HCT116 (cell line): ENCODE measurements at places on chromosomes 5 and 9.
A peak's percentile ranks its signal among the peaks of the same experiment; 100 is the strongest.

- DNase-seq: no peak
Observed at GRCh38 chr5:65734921-65735320, 12.9 kb downstream of the NLN start.

- DNase-seq: no peak
Observed at GRCh38 chr5:90311401-90311800, 98.2 kb downstream of the CETN3 start.

DNA sequence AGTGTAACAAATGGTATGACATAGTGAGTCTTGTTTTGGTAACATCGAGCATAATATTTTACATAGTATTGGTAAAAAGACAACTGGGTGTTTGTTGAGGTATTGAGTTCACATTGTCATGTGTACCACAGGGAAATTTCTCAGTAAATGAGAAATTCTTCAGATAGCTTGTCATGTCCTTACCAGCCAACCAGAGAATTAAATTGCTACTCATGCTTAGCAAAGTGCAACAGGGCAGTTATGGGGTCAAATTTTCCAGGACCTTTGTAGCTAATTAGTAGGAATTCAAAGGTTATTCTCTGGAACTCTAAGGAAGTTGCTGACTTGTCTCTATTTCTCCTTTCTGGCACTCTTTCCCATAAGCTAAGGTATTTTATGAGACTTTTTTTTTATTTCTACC, 595.7 kb downstream of the EFNA5 start:
- DNase-seq: no peak

- DNase-seq: no peak
Observed at GRCh38 chr9:126617003-126617822, 3.5 kb downstream of the LMX1B start.

- DNase-seq: no peak
Observed at GRCh38 chr9:132387133-132387532, 19.5 kb downstream of the TTF1 start.

DNA sequence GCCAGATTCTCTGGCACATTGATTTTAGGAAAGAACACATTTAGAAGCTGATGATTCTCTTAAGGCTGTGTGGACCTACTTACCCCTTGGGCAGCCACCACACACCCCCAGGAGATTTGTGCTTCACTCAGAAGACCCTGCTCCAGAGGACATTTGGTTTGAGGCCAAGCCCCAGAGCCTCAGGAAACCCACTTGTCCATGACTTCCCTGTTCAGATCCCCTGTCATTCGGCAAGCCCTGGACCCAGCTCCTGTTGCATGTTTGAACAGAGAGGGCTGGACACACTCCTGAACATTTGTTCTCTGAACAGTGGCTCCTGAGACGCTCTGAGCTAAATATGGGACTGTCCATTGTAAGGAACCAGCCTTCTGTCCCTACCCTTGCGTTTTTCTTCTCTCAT, 82.1 kb downstream of the AMBP start:
- no peak for DNase-seq

- no peak for DNase-seq
Observed at GRCh38 chr9:34591917-34592866, 2.7 kb upstream of the CNTFR start.

DNA sequence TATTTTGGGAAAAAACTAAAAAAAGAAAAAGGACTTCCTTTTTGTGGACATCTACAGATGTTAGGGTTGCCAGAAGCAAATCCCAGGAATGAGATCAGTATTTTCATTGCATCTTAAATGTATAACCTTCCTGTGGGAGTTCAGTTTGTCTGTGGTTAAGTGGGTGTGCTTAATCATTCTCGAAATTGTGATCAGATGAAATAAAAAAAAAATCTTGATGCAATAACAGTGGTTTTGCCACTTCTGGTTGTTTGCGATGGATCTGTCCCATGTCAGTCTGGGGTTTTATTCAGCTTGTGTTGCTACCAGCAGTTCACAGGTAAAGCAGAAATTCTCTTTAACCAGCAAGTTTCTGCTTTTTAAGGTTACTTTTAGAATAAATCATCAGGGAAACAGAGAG, 179.0 kb downstream of the MAN2A1 start:
- DNase-seq: no peak

DNA sequence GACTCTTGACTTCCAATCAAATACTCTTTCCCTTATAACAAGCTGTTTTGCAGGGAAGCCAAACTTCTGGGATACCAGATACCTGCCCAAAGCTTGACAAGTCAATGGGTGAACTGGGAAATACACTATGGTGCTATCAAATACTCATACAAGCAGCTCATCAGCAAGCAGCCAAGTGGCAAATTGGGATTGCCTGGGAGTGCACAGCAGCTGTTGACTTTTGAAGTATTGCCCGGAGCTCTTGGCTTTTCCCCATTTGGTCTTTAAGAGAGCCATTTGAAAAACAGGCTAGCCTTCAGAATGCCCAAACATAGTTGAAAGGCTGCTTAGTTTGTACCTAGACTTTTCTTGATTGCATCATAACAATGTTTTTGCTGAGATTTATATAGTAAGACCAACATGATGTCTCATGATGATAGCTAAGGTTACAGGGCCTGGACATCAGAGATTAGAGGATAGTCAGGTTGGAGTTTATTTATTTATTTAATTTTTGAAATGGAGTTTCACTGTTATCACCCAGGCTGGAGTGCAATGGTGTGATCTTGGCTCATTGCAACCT, 210.1 kb upstream of the ZNF608 start:
- DNase-seq: no peak

DNA sequence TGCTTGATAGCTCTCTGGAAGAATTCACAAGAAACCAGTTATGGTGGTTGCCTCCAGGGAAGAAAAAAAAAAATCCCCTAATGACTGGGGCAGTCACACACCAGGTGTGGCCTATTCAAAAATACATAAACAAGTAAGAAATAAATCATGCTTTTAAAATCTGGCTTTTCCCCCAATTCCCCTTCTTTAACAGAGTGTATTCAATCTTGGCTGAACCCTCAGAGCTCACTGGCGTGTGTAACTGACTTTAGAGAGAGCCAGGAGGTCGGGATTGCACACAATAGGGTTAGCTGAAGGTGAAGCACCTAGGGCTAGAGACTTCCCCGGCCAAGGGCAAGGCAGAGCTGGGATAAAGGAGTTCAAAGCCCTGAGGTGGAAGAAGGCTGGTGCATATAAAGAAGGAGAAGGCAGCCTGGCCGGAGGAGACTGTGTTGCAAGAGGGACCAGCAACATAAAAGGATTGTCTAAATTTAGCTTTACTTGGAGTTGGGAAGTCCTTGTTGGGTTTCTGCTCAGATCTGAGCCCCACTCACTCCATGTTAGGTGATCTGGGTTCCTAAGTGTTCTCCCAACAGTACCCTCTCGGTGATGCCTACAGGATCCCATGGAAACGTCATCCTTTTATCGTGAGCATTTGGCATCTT, 19.7 kb downstream of the FNBP1 start:
- DNase-seq: no peak

DNA sequence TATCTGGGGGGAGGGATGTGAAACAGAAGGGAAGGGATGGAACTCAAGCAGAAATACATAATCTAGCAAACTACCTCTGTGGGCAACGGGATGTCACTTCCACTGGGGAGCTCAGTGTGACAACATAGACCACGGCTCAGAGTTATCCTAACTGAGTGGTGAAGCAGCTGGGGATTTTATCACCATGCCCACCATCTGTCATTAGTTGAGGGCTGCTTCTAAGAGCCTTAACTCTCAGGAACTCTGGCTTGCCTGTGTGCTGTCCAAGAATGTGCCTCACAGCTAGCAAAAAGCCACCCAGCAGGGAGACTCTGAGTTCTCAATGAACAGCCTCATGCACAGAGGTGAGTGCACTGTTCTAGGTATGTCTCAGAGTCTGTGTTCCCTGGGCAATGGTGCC, 90.6 kb upstream of the CXCL14 start:
- no peak for DNase-seq

- no peak for DNase-seq
Observed at GRCh38 chr9:94818178-94818541, 91.7 kb downstream of the AOPEP start.

- DNase-seq: no peak
Observed at GRCh38 chr5:40634154-40634553, 45.6 kb upstream of the PTGER4 start.

- no peak for DNase-seq
Observed at GRCh38 chr9:94480205-94480604, 74.7 kb upstream of the PCAT7 start.

DNA sequence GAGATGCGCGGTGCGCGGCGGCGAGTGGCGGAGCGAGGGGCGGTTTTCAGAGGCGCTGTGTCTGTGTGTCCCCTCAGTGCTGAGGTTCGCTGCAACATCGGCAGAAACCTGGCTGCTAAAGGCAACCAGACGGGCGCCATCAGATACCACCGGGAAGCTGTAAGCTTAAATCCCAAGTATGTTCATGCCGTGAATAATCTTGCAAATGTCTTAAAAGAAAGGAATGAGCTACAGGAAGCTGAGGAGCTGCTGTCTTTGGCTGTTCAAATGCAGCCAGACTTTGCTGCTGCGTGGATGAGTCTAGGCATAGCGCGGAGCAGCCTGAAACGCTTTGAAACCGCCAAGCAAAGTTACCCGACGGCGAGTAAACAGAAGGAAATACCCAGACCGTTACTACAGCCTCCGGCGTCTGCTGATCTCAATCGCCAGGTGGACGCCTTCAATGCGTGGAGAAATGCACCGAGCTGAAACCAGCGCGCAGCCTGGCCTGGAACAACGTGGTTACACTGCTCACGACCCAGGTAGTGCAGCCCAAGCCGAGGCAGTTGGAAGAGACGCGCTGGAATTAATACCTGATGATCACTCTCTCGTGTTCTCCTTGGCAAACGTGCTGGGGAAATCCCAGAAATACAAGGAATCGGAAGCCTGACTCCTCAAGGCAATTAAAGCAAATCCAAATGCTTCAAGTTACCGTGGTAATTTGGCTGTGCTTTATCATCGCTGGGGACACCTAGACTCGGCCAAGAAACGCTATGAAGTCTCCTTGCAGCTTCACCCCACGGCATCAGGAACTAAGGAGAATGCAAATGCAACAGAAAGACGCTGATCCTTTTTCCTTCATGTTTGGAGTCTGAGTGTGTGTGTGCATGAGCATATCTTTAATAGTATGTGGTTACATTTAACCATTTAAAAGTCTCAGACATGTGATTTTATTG, 15.9 kb downstream of the OR2V1 start:
- DNase-seq: no peak

GRCh38 chr5:135451581-135452320, 400 bp downstream of the TIFAB start:
- no peak for DNase-seq

DNA sequence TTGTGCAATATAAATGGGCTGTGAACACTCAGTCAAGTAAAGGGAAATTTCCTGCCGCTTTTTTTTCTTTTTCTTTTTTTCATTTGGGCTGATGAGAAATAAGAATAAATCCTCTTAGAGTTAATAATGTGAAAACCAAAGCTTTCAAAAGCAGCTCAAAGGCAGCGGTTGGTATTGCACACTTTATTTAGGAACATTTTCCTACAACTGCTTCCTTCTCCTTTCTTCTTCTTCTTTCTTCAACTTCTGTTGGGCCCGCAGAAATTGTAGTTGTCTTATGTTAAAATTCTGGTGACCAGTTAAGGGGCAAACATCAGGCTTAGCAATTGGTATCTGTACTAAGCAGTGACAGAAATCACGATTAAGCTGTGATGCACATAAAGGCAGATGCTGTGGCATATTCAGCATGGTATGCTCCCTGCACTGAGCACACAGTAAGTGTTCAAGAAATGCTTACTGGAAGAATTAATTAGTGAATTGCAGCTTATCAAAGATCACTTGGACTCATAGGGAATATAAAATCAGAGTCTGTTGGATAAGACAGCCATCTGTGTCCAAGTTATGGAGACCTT, 85.4 kb downstream of the ANKRD55 start:
- DNase-seq: no peak

GRCh38 chr5:78605611-78606010, 43.0 kb downstream of the LHFPL2 start:
- DNase-seq: no peak

DNA sequence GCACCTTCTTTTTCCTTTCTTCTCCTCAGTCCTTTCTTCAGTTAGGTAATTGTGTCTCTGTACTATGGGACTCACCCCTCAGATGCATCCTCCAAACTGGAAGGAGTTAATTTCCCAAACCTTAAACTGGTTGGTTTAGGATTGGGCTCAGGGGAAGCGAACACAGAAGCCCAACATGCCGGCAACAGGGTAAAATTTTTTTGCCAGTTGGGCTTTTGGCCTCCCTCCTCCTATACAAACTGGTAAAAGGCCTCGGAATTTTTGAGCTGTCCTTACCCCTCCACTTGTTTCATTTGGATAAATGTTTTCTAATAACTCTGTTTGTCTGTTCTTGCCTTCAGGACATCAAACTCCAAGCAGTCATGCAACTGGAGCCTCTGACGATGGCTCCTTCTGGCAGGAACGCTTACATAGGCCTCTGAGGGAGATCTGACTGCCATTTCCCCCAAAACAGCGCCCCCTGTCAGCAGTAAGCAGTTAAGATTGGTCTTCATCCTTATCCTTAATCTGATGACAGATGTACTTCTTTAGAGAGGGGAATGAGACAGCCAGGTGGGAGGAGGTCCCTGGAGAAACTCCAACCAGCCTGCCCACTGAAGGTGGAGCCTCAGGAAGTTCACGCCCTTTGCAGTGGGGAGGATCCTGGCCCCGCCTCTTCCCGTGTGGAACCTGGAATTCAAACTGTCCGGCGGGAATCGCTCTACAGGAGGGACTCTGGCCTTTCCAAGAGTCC, 57.8 kb upstream of the SPINK5 start:
- peak; percentile 16 for DNase-seq

DNA sequence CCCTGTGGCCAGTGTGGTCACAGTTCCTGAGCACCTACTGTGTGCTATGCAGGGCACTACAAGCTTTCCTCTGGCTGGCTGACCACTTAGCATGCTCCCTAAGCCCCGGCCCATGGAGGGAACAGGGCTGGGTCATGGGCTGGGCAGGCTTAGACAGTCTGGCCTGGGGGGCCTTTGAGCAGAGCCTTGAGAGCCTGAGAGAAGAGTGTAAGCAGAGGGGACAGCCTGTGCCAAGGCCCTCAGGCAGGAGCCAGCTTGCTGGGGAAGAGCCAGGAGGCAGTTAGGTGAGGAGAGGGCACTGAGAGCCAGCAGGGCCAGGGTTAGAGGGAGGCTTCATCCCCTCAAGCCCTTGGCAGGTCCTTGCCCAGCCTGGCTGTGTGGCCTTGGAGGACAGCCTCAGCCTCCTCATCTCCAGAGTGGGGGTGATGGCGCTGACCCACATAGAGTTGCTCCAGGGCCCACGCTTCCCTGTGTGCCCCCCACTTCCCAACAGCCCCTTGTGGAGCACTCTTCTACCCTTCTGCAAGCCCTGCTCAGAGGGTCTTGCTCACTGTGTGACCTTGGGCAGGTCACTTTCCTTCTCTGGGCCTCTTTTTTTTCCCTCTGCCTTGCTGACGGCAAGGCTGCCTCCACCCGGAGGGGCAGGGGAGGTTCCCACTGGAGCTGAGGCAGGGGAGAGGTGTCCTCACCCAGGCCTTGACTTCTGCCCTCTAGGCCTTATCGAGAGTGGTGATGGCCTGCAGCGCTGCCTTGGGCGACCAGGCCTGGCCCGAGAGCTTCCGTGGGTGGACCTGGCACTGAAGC, 107.1 kb downstream of the PHF2 start:
- no peak for DNase-seq

- DNase-seq: peak; percentile 7
Observed at GRCh38 chr5:135458921-135459331, 6.8 kb upstream of the TIFAB start.
